Stimulated activated CD8-positive, alpha-beta memory T cell treated with anti-CD3 and anti-CD28 coated beads, Interleukin-7, amount 100 ng/mL, for 1 hour (primary cell): ENCODE measurements at places on chromosomes 6 and 20.

DNA sequence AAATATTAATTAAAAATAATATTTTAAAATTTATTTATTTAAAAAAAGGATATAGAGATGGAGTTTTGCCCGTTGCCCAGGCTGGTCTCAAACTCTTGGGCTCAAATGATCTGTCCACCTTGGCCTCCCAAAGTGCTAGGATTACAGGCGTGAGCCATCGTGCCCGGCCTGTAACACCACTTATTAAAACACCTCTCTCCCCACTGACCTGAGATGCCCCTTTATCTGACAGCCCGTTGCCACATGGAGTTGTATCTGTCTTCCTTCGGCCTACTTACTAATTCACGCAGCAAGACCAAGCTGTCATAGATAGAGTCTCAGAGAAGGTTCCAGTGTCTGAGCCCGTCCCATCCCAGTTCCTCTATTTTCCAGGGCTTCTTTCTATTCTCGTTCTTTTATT lies 30.7 kb downstream of the KIF25 start:
- DNase-seq, result no peak

- DNase-seq, result no peak
Measured at GRCh38 chr6:160030103-160030502, 61.2 kb downstream of the IGF2R start.

DNA sequence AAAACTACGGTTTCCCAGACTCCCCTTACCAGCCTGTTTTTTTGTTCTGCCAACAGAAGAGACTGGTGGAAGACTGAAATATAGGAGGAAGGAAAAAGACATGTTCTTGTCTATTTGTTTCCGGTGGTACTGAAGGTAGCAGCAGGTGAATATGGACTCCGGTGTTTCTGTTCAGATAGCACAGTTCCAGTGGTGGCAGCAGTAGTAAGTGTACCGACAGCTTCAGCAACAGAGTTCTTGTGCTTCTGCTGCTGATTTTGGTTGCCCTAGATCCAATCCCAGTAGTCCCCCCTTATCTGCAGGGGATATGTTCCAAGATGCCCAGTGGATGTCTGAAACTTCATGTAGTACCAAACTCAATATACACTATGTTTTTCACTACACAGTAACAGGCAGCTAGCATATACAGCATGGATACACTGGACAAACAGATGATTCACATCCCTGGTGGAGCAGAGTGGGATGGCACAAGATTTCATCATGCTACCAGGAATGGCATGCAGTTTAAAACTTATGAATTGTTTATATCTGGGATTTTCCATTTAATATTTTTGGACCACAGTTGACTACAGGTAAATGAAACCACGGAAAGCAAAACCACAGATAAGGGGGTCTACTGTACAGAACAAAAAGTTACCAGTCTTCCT lies 301.8 kb downstream of the BTBD9 start:
- DNase-seq, result no peak

- no peak for DNase-seq
Measured at GRCh38 chr6:24340998-24341938, 16.6 kb downstream of the DCDC2 start.

GRCh38 chr6:158926414-158926813 lies 73.6 kb downstream of the RSPH3 start:
- DNase-seq, result no peak

- DNase-seq, result no peak
Measured at GRCh38 chr20:29427201-29428060, 1830.0 kb upstream of the DEFB115 start.

- DNase-seq, result no peak
Measured at GRCh38 chr6:166228839-166229528, 61.3 kb upstream of the TBXT start.

- DNase-seq, result no peak
Measured at GRCh38 chr20:44342248-44342647, 5.4 kb downstream of the R3HDML start.

- DNase-seq, result no peak
Measured at GRCh38 chr6:155440398-155441111, 15.1 kb downstream of the NOX3 start.

GRCh38 chr20:57791966-57792365 lies 82.2 kb upstream of the PMEPA1 start:
- DNase-seq, result no peak

DNA sequence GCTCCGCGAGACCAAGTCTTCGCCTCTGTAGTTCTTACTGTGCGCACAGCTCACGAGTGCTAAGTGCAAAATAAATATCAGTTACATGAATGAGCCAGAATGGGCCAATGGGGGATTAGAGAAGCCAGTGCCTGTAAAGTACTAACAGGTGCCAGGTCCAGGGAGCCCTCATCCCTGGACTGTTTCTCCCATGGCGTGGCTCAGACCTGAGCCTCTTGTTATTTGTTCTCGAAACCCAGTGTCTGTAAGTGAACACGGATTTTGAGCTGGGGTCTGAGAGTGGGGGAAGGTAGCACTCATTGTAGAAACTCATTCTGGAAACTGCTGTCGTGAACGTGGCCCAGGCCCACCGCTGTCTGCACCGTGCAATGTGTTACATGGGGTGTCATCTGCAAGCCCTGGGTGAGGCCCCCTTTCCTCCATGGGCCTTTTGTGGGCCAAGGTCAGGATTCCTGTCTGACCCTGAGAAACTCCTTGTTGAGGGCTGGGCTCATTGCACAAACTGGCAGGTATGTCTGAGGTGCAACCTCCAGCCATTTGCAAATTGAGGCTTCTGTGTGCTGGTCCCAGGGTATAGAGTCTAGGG lies 154.7 kb downstream of the SYCP2 start:
- no peak for DNase-seq

DNA sequence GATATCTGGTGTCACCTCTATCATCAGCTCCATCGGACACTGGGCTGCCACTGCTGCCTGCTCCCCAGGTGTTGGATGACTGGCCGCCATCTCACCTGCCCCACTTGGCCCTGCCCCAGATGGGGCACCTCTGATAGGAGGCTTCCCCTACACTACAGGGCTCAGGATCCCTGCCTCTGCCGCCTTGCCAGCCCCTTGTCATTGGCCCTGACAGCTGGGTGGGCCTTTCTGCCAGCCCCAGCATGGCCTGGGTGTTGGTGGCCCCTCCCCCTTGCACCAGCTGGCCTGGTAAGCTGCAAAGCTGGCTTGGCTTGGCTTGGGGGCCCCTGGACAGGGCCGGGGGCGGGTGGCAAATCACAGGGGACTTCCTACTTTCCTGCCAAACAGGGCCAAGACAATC lies 10.6 kb downstream of the PACSIN1 start:
- no peak for DNase-seq

- no peak for DNase-seq
Measured at GRCh38 chr6:50706575-50706974, 6.8 kb upstream of the TFAP2D start.

- no peak for DNase-seq
Measured at GRCh38 chr20:62822788-62823651, 6.2 kb downstream of the COL9A3 start.

- no peak for DNase-seq
Measured at GRCh38 chr20:33092361-33092760, 12.9 kb downstream of the BPIFB4 start.

GRCh38 chr20:6590891-6591637 lies 176.4 kb upstream of the BMP2 start:
- no peak for DNase-seq

DNA sequence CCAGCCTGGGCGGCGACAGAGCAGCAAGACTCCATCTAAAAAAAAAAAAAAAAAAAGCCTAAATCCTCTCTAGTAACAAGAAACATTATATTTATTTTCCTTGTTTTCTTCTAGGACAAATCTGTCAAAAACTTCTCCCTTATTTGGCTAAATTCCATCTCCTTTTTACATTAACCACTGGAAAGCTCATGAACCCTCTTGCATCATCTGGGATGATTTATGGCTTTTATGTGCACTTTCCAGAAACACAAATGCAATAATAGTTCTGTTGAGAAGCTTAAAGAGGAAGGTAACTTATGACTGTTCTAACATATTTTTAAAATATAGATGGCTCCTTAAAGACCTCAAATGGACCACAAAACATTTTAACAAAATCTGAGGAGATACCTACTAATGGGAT lies 526.1 kb upstream of the SPTLC3 start:
- no peak for DNase-seq

GRCh38 chr6:108285381-108285780 lies 9.5 kb upstream of the AFG1L start:
- DNase-seq, result no peak

- no peak for DNase-seq
Measured at GRCh38 chr6:133973109-133973971, 20.3 kb downstream of the TBPL1 start.

- DNase-seq, result no peak
Measured at GRCh38 chr6:53347921-53348370, 804 bp downstream of the ELOVL5 start.

- no peak for DNase-seq
Measured at GRCh38 chr6:158232316-158233213, 64.4 kb downstream of the GTF2H5 start.

DNA sequence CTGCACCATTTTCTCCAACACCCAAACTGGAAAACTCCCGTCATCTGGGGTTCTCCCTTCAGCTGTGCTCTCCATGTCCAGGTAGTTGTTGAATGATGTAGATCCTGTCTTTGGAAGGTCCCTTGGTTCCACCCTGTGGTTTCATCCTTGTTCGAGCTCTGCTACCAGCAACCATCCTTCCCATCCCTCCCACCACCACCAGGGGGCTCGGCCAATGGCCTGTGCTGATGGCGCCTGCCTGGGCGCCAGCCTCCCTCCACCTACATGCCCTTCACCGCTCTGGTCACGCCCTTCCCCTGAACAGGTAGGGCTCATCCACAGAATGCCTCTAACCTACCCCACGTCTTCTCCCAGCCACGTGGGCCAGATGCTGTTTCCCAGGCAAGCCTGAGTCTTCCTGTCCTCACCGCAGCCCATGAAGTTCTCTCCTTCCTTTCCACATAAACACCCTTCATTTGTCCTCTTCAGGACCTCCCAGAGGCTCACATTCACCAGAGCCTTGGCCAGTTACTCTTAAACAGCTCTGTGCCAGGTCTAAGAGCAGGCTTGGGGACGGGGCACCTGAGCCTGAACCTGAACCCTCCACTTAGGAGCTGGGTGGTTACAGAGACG lies 75.1 kb upstream of the DUSP22 start:
- no peak for DNase-seq

GRCh38 chr20:8133310-8133768 lies 1.3 kb downstream of the PLCB1 start:
- no peak for DNase-seq
